ENCODE measurements at places on chromosomes 5 and 9.

DNA sequence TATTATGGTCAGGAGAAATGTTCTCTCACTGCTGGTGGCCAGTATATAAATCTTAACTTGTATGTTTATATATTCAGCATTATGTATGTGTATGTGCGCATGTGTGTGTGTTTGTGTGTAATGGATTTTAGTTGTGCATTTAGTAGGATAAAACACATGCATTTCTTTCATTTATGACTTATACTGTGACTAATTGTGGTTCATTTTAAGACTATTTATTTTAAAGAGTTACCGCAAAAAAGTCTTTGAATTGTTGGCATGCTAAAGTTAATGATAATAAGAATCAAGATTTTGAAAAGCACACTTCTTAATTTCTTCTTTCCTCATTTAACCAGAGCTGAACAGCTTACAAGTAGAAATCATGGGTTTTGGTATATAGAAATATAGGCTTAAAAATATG, 60.9 kb downstream of the RAI14 start:
- DNase-seq = no peak

DNA sequence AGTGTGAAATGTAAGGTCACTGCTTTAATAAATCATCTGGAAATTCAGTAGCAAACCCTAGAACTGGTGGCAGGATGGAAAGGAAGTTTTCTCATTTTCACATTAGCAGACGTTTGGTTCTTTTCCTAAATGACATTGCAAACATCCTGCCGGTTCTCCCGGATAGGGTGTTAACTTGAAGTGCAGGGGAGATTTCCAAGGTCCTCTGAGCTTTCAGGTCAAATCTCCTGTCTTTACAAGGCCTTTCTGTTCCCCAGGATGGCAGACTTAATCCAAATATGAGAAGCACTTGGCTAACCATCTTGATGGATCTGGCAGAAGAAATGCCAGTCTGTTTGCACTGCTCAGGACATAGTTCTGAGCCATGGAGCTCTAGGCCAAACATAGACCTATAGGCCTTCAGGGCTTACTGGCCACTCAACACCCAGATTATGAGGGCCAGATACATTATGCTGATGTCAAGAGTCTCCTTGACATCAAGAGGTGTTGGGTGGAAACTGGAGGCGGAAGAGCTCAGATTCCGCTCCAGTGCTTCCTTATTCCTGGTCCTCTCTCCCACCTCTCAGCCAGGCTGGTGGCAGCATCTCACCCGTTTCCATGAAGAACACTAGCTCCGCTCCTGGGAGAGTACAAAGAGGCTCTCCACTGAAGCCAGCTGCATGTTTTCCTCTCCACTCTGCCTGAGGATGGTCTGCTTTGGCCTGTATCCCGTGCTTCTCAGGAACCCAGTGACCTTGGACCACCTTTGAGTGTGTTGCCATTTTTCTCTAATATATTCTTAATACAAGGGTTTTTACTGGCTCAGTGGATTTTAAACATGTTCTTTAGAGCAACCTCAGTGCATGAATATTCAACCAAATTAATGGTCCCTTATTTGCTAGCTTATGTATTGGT, 61.0 kb downstream of the RALGPS1 start:
- DNase-seq = no peak

GRCh38 chr5:56525113-56525512, 290.2 kb upstream of the MAP3K1 start:
- DNase-seq = no peak

DNA sequence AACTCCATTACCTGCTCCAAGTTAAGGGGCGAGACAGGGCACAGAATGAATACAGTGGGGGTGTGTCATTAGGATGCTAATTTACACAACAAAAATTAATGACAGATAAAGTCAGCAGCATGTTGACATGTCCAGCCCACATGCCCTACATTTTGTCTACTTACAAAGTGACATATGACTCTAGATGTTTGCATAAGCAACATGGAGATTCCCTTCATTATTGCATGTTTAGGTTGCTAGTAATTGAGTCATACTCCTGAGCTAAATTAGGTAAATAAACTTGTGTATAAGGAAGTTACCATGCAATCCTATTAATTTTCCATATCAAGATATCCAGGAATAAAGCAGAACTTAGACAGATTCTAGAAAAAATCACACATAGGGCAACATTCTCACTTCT, 232.2 kb downstream of the PDE4D start:
- no peak for DNase-seq

DNA sequence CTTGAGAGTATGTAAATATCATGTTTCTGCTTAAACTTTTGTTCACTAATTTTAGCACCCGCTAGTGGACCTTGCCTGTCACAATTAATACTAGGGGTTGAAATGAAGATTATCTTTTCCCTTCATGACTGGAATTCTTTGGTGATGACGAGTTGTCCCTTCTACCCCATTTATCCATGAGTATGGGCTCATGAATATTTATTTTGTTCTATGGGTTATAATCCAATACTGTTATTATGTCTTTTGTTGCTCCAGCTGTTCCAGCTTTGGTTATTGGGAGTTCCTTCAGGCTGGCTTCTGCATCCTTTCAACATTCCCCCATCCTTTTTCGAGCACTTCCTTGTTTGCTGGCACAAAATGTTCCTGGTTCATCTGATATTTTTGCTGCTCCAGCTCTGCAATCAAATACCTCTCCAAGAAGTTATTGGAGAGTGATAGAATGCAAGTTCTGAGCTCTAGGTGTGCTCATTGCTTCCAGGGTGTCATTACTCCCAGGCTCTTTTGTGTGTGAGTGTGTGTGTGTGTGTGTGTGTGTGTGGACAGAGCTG, 19.7 kb upstream of the ARHGEF28 start:
- no peak for DNase-seq

DNA sequence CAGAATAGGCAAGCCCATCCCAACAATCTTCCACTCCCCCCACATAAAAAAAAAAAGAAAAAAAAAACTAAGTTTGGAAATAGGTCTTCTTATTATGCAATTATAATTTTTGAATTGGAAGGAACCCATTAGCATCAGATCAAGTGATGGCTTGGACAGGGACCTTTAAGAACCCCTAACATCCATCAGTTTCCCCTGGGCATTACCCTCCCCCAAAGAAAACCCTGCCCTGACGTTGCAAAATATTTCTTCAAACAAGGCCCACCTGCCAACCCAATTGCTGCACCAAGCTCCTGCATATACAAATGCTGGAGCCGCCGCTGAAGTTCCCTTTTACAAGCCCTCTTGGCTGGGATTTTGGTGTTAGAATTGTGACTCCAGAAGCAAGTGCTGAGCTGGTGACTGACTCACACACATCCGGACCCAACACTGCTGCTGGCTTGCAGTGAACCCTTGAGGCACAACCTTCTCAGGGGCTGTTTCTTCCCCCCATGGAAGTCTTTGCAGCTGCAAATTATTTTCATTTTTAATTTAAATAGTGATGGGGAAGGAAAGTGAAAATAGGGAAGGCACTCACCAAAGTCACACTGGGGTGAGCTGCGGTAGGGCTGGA, 56.1 kb upstream of the AFAP1L1 start:
- DNase-seq = no peak

DNA sequence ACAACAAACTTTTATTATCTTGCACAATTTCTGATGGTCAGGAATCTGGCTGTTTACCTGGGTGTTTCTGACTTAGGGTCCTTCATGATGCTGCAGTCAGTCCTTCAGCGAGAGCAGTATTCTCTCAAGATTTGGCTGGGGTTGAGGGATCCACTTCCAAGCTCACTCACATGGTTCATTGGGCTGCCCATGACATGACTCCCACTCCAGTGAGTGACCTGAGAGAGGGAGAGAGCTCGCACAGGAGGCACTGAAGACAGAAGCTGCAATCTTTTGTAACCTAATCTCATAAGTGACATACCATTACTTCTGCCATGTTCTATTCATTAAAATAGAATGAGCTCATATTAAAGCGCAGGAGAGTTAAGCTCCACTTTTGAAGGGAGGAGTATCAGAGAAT, 212.6 kb downstream of the SPATA31D1 start:
- DNase-seq = no peak

DNA sequence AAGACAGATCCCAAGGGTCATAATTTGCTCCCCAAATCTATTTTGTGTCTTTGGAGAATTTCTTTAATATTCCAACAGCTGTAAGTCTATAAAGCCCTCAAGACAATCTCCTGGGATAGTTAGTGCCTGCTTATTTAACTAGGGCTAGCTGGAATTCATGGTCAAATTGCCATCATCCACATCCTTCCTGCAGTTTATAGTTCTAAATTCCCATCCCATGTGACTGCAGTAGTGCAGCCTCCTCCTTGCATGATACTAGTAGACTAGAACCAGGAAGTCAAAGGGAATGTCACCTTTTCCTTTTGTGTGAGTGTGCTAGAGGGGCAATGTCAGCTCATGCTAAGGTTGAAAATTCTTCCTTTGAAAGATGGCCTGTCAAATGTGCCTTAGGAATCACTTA, 214.8 kb upstream of the PIK3R1 start:
- no peak for DNase-seq

DNA sequence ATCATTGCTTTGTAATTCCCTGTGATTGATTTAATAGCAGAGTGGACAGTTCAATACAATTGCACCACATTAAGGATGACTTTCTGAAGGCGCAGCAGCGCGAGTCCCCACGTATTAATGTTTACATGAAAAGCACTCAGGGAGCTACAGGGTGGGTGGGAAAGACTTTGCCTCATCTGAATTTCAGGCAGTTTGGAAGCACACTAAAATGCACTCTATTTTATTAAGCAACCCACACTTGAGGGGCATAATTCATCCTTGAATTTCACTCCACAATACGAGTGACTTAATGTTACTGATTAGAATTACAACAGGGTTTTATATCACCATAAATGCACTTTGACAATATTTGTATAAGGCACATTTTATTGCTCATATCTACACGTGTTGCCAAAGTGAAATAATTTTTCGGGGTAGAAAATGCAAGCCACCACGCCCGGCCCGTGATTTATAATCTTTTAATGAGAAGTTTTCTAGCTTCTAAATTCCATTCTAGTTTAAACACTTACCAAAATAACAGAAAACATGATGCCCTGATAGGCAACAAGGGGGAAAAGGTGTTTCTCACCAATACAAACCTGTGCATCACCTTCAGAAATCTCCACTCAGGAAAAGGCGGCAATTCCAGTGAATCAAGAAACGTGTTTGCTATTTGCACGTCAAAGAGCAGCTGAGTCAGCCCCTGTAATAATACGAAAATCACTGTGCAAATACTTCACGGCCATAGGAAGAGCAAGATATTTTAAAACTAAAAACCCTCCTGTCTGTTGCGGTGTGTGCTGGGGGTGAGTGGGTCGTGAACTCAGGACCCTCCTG, 40.5 kb downstream of the IRX4 start:
- DNase-seq = no peak

DNA sequence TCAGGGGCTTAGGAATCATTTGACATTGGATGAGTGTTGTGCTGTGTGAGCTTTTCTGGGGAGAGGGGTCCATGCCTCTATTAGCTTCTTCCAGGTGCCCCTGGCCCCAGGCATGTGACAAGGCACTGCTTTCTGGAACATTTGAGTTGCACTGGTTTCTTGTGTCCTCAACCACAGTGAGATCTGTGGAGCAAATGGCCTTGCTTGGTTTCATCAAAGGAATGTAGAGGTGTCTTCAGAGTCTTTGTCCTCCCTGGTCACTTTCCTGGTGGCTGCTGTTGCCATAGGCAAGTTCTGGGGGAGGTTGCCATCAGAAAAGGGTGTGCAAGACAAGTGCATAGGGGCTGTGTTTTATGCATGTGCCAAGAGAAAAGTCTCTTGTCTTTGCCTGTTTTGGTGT, 157.5 kb downstream of the MACROH2A1 start:
- DNase-seq = no peak

GRCh38 chr5:87909382-87909781, 359.3 kb downstream of the TMEM161B start:
- no peak for DNase-seq

DNA sequence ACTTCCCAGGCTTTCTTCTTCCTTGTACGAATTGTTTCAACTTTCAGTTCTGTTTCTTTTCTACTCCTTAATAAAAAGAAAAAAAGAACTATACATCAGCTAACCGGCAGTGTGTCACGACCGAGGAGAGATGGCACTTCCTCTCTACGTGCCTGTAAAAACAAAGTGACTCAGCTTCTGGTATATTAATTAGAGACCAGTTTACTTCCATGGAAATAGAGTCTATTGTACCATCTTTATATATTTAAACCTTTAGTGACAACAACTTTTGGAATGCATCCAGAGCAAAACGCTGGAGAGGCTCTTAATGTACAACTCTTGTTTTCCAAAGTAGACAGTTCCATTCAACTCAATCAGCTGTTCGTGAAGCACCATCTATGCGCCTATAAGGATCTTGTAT, 94.5 kb upstream of the LIFR start:
- DNase-seq = no peak

DNA sequence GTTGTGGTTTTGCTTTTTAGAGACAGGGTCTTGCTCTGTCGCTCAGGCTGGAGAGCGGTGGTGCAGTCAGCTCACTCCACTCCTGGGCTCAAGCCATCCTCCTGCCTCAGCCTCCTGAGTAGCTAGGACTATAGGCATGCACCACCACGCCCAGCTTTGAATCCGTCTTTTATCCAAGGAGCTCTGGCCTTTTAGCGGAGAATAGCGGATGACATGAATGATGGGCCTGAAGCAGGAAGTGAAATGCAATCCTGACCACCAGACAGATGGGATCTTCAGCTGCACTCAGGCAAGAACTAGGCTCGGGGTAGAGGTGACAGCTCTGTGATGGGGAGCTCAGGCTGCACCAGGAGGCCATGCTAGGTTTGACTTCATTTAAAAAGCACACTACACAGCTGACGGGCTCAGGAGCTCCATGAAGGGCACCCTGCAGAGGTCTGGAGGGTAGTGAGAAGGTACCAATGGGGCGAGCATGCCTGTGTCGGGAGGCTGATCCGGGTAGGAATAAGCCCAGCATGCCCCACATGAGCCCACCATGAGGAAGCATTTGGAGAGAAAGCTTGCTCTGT, 21.9 kb downstream of the POLR1E start:
- no peak for DNase-seq

GRCh38 chr5:139094154-139095131, 103.7 kb downstream of the SIL1 start:
- no peak for DNase-seq

DNA sequence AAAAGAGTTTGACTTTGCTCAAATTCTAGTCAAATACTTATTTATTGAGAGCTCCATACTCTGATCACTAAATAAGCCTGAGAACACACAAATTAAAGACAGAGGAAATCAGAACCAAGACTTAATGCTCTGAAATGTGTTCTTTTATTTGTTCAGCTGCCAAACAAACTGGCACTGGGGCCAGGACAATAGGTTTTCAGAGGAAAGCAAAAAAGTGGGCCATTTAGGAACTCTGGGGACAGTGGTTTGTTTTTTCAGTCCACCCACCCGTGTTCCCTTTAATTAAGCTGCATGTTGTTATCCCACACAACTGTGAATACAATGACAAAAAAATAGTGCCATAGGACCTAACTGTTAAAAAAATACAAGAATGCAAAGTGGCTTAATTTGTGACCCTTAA, 95.4 kb upstream of the RETREG1 start:
- no peak for DNase-seq

- no peak for DNase-seq
Measured at GRCh38 chr5:130112246-130112645, 208.0 kb downstream of the CHSY3 start.

DNA sequence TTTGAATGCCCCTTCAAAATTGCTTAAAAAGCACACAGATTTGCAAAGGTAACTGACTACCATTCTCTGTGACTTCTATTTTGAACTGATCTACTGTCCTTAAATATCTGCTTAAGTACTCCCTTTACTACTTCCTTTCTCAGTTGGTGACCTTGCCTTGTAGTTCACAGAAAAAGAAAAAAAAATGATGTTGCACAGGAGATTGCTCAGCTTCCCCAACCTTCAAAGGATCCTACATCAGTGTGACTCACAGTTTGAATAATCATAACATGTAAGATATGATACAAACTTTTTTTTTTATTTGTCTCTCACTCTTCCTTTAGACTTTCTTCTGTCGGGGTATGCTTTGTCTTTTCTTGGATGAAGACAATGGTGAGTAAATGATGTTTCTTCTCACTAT, 1029.6 kb downstream of the CDH12 start:
- DNase-seq = no peak
